ENCODE measurements at places on chromosomes 16 and 17.

DNA sequence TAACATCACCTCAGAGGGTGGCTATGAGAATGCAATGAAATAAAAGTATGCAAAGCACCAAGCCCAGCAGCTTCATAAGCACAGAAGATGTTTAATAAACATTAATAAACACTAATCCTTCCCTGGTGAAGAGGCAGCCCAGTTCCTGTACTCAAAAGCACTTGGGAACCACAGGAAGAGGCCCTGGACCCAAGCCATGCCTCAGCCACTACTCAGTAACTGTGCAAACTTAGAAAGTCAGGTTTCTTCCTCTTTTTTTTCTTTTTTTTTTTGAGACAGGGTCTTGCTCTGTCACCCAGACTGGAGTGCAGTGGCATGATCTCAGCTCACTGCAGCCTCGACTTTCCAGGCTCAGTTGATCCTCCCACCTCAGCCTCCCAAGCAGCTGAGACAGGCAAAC lies 5.3 kb downstream of the ARHGAP17 start:
- no peak for DNase-seq

DNA sequence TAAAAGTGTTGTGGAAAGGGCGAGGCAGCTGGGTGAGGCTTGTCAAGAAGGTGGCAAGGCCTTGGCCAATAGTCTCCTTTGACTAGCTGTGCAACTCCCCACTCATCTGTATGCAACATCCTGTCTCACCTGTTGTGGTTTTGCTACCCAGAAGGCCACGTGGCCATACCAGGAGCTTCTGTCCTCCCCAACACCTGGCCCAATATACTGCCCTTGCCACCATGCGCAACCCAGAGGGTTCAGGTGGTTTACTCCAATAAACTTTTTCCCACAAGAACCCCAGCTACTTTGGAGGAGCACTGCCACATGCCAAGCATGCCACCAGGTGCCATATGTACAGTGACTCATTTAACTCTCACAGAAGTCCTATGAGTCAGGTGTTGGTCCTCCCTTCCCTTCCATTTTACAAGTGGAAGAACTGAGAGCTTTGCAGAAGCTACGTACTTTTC lies 10.2 kb downstream of the MYO19 start:
- DNase-seq = peak; percentile 10

DNA sequence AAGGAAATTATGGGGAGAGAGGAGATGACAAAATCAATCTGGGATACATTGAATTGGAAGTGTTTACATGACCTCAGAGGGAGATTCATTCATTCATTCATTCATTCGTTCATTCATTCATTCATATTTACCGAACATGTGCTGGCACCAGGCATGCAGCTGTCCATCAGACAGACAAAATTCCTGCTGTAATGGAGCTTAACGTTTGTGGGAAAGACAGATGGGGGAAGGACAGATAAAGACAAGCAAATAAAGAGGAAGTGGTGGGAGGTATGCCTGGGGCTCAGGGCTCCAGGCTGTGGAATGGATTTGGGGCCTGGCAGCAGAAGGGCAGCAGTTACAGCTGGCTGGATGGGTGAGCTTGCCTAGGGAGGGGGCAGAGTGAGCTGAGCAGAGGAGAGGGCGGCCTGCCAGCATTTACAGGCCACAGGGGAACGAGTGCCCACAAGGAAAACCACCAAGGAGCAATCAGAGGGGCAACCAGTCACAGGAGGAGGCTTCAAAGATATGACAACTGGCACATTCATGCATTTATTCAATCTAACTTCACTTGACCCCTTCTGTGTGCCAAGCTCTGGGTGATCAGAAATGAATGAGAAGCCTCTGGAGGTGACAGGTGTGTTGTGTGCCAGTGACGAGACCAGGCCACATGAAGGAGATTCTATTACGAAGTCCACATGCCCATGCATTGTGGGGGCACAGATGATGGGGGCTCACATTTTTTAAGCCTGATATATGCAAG lies 48.5 kb downstream of the ARHGAP27 start:
- no peak for DNase-seq

- no peak for DNase-seq
Observed at GRCh38 chr16:66070140-66070917, 296.2 kb upstream of the CDH5 start.

DNA sequence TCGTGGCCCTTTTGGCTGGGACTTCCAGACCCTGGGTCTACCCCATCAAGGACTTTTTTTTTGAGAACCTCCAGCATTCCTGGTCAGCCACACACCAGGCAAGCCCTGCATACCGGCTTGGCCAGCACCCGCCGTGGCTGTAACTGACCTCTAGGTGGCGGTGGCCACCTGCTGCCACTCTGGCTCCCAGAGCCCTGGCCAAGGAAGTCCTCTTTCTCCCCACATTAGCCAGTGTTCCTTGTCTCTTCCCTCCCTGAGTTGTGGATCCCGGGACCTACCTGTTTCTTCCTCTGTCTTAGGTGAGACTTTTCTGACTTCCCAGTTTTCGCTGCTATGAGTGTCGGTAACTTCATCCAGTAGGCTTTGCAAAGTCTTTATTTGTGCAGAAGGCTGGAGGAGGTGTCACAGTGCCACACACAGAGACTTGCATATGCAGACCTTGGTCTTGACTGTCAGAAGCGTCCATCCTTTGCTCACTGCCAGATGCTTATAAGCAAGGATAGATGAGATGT lies 348.3 kb downstream of the CPPED1 start:
- DNase-seq = peak; percentile 51

DNA sequence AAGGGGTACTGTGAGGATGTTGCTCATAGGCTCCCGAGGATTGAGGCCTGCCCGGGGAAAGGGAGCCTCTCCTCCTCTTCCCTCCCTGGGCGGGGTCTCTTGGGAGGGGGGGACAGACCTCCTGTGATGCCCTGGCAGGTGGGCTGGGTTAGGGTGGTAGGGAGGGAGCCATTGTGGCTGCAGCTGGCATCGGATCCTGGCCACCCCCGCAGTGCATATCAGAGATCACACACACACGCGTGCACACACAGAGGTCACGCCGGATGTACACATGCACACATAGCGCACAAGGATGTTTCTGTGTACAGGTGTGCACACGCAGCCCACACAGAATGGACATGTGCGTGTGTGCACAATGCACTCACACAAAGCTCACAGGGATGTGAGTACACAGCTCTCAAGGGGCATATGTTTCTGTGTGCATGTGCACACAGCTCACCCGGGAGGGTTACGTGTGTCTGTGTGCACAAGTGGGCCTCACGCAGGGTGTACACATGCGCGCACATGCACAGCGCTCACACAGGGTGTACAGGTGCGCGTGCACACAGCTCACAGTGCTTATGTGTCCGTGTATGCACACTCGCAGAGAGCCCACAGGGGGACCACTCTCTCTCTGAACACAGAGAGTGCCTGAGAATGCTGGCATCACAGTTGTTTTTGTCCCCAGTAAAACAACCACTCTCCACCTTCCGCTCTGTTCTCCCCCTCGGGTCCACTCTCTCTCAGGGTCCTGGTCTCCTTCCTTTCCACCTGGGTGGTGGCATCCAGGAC lies 2.4 kb downstream of the GJD3 start:
- DNase-seq = no peak

GRCh38 chr17:78337244-78338109 lies 22.4 kb downstream of the SOCS3 start:
- no peak for DNase-seq

- DNase-seq = peak; percentile 18
Observed at GRCh38 chr16:1420111-1420539, 422 bp downstream of the UQCC4 start.

DNA sequence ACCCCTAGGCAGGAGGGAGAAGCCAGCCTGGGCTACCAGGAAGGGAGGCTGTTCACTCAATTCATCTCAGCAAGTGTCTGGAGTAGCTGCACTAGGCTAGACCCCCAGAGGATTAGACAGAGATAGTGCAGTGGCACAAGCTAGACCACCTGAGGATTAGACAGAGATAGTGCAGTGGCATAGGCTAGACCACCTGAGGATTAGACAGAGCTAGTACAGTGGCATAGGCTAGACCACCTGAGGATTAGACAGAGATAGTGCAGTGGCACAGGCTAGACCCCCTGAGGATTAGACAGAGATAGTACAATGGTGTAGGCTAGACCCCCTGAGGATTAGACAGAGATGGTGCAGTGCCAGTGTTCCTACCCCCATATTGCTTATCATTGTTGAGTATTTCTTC lies 74.1 kb upstream of the SDK2 start:
- DNase-seq = no peak

GRCh38 chr16:12163970-12164369 lies 187.4 kb downstream of the SNX29 start:
- no peak for DNase-seq

DNA sequence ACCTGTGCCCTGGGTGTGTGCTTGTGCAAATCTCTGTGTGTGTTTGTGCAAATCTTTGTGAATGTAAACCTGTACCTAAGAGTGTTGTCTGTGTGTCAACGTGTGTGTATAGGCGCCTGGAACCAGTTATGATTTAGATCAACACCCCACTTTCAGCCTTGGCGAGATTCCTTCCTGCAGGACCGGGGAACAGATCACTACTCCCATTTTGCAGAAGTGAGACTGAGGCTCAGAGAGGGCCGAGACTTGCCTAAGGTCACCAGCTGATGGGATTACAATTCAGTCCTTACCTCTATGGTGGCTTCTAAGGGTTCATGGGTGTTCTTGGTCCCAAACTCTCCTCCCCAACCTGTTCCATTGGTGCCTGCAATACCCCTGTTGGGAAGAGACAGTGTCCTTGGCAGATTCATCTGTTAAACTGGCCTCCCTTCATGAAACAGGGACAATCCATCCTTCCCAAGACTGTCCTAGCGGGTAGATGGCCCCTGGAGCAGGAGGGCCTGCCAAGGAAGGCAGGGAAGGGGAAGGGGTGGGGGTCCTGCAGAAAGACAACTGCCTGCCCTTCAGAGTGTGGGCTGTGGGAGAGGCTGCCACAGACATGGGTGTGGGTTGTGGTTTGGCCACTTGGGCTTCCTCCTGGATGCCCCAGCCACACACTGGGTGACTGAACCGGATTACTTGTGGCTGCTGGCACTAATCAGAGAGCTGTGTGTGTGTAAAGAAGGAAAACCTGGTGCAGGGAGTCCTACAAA lies 6.9 kb upstream of the MAPK7 start:
- no peak for DNase-seq

- DNase-seq = no peak
Observed at GRCh38 chr17:15511142-15511541, 43.7 kb upstream of the CDRT4 start.

DNA sequence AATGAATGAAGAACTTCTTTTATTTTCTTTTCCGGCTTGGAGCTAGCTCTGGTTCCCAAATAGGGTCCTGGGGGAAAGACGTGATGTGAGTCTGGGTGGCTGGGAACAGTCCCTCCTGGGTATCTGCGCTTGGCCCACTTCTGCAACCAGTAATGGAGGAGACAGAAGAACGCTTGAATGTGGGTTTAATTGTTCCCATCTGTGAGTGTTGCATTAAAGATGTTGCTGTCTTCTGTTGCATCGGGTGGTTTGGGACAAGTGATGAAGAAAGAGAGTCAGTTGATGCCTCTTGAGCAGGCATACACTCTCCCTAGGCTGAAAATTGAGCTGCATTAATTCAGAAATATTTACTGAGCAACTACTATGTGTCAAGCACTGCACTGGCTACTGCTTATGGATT lies 511.1 kb downstream of the CDH13 start:
- DNase-seq = no peak

DNA sequence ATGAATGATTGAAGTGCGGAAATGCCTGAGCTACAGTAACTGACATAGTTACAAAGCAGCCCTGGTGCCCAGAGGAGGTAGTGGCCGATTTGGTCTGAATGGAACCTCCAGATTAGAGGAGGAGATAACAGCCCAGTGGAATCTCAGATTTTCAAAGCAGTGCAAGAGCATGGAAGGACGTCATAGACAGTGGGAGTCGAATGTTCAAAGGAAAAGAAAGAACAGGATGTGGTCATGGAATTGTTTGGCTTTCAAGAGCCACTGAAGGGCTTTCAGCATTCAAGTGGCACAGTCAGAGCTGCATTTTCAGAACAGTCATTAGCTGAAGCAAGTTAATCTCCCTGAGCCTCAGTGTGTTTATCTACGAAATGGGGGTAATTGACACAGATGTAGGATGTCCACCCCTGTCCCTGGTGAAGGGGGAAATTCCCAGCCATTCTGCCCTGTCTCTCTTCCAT lies 104.6 kb upstream of the CACNG3 start:
- DNase-seq = peak; percentile 30

DNA sequence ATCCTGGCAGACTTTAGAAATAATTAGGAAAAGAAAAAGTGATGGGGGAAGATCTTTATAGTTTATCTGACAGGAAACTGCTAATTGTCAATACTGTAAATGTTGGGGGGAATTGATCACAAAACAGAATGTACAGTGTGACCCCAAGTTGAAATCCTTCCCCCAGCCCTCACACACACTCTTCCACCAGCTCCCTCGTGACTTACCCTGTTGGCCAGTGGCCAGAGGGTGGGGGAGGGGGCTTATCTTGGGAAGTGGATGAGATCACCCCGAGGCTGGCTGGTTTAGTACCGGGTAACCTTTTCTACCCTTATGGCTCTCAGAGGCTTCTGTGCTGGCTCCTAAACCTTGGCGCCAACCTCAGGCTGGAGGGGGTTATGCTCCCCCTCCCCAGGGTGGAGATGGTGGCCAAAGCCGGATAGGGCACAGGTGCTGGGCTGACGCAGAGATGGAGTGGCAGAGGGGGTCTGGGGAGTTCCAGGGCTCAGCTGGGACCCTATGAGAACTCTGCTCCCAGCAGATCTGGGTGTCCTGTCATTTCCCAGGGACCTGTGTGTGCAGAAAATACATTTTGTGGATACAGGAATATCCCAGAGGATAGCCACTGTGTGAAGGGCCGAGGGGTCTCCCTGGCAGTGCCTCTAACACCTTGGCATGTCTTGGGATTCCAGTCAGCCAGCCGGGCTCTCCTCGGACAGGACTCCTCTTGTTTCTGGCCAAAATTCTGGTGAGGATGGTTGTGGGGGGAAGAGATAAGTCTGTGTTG lies 18.6 kb downstream of the CDH16 start:
- DNase-seq = no peak

- DNase-seq = no peak
Observed at GRCh38 chr17:10420811-10421210, 939 bp downstream of the MYH8 start.

DNA sequence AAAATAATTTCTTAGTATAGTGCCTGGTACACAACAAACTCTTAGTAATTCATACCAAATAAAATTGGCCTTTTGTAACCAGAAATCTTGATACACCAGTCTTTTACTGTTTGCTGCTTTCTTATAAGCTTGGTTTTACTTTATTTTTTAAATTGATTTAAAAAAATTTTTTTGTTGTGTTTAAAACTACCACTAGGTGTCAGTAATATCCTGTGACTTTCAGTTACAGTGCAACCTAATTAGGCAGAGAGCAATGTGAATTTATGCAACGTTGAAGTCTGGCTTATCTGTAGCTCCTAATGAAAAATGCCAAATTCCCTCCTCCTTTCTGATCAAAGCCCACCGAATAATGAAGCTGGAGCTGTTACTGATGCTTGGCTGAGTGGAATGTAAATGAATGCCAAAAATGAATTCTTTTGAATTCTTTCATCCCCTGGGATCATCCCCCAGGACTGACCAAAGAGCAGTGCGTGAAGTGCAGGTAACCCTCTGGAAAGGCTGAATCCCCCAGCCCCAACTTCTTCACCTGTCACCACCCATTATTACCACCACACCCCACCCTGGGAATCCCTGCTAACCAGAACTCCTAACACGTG lies 3.8 kb downstream of the ERCC4 start:
- no peak for DNase-seq
